ENCODE measurements at places on chromosomes 13 and 19.

DNA sequence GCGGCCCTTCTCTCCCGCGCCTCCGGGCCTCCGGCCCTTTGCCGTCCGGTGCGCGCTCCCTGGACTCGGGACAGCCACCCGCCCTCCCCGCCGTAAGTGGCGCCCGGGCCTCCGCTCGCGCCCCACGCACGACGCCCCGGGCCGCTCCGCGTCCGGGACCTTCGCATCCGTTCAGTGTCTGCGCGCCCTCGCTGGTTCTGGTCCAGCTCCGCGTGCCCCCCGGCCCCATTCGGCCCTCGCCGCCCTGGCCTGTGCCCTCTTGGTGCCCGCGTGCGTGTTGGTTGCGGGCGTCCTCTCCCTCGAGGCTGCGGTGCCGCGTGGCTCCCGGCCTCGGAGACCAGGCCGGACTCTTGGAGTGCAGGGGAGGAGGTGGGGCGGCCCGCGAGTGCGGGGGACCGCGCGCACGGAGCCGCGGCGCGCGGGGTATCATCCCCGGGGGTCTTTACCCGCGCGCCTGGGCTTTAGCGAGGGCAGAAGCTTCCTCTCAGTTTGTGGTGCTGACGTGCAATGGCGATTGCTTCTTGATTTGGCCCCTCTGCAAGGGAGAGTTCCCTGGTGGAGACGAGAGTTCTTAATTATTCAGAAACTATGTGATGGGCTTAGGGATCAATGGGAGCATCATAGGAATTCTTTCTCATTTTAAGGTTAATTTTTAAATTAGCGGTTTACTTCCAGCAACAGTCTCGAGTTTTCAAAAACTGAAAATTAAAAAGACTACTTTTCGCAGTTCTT is 757 bp downstream of the WASF3 start:
- DNase-seq = no peak

DNA sequence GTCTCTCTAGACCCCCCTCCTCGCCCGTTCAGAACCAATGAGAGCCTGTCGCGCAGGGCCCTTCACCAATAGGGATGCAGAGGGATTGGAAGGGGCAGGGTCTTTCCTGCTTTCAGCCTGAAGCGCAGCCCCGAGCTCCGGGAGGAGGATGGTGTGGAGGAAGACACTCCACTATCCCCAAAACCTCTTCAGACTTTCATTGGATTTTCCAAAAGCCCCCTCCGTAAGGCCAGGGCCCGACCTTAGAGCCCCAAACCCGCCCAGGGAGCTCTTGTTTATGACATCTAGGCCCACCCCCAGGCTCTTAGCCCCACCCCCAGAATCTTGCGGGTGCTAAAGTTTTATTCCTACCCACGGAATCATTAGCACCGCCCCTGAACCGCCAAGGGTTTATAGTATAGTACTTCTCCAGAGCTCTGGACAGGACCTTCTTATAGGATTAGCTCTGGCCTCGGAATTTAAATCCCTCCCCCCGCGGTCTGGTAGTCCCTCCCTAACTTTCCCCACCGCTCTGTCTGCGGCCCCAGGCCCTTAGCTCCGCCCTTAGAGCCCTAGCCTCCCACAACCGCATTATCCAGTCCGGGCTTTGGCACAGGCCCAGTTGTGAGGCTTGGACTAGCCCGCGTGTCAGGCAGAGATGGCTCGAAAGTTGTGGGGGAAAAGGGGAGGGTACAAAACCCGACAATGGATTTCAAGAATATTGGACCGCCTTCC is 6.6 kb upstream of the EML2 start:
- DNase-seq = peak; percentile 82

DNA sequence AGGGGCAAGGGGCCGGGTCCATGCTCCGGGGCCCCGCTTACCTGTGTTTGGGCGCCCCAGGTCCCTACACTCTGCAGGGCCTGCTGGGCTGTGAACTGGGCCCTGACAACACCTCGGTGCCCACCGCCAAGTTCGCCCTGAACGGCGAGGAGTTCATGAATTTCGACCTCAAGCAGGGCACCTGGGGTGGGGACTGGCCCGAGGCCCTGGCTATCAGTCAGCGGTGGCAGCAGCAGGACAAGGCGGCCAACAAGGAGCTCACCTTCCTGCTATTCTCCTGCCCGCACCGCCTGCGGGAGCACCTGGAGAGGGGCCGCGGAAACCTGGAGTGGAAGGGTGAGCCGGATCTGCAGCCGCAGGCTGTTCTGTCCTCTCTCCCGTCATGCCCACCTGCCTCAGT is 1.7 kb downstream of the FCGRT start:
- DNase-seq = no peak

GRCh38 chr19:51433043-51433442 is 15.6 kb upstream of the SIGLEC10 start:
- no peak for DNase-seq

DNA sequence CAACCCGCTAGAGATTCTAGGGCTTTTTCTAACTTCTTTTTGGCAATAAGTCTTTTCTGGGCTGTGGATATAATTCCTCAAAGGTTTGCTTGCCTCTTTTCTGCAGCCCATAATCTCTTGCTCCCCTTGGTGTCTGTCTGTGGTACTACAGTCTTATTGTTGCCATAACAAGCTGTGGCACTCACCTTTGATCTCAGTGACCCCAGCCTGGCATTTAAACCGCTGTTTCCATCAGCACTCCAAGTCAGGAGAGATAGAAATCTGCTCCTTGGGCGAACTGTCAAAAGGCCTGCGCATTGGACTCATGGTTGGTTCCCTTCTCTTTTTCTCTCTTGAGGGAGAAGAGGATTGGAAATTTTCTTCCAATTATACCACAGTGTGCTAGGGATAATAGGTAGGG is 14.5 kb upstream of the MPHOSPH8 start:
- DNase-seq = no peak

DNA sequence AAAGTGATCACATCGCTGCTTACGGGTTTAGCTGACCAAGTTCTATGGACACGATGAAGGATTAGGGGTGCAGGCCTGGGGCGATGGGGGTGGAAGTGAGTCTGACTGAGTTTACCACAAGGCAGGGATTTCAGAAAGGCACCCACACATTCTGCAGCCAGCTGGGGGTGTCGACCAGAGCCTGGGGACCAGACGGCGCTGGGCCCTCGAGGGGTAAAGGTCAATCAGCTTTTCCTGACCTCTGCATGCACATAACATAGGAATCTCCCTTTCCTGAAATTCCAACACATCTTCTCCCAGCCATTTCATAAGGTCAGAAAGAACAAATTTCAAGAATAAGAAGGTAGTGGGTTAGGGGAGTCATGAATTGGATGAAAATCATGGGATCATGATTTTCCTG is 92.0 kb downstream of the ZNF536 start:
- DNase-seq = no peak

DNA sequence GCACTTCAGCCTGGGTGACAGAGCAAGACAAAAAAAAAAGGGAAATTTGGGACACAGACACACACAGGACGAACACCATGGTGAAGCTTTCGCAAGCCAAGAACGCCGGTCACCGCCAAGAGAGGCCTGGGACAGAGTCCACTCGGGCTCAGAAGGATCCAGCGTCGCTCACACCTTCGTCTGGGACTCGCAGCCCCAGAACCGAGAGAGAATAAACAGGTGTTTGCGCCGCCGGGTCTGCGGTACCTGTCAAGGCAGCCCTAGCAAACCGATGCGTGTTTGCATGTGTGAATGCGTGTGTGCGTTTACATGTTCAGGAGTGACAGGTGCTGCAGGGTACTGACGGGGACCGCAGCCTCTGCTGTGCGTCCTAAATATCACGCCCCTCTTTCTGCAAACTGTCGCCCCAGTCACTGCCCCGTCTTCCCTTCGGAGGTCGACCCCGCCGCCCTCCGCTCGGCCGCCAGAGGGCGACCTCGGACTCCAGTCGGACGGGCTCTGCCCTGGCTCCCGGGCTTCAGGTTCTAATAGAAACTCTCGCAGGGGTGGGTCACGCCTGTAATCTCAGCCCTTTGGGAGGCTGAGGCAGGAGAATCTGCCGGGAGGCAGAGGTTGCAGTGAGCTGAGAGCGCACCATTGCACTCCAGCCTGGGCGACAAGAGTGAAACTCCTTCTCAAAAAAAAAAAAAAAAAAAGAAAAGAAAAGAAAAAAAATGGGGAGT is 11.8 kb upstream of the CSNK1G2 start:
- DNase-seq = no peak
